ENCODE measurements at places on chromosomes 12 and 14.

- DNase-seq, result no peak
These were observed 49.5 kb upstream of the NUAK1 start for GRCh38 chr12:106188256-106188655.

DNA sequence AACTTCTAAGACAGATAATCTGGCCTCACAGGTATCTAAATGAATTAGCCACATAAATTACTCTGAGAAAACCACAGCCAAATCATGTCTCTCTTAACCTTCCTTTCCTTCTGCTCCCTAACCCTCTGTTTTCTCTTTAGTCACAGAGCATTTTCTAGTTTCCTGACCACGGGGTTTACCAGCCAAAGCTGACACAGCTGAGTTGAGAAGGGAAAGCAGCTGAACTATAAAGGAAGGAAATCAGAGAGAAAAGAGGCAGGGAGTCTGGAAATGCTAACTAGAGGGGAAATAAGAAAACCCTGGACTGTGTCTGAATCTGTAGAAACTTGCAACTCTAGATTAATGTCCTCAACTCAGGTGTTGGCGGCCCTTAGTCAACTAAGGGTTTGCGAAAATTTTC is 24.4 kb downstream of the ANKS1B start:
- no peak for DNase-seq

DNA sequence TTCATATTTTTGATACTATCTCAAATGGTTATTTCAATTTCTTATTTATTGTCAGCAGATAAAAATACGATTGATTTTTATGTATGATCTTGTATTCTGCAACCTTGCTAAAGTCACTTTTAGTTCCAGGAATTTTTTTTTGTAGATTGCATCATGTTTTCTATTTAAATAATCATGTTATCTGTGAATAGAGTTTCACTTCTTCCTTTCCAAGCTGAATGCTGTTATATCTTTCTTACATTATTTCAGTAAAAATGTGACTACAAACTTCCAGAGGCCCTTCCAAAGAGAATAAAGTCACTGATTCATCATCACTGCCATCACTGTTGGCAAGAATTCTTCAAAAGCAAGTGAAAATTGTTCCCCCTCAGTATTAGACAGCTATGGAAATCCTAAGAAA is 104.7 kb upstream of the RAP1B start:
- no peak for DNase-seq

DNA sequence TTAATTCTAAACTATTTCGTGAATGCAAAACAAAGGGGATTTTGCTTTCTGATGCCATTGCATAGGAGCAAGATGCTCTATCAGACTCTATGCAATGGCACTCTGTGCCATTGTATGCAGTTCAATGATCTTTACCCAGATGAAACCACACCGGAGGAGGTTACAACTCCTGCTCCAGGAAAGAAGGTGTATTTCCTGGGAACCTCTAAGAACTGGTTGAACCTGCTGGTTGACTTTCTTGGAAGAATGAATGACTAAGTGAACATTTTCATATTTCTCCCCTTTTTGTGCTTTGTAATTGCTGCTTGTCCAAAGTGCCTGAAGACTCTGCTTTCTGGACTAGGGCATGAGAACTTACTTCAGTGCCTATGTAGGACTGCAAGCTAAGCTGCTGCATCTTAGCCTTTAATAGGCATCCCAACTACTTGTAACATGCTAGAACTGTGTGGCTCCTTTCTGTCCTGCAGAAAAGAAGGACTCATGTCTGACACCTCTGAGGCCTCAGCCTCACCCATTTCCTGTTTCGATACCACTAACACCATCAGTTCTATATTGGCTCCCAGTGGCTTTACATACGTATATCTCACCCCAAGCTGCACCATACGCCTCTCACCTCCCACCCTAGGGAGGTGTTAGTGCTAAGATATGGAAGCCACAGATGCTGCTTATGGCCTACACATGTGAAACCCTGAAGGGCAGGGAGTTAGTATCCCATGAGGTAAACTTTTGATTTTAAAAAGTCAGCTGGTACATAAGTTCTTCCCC is 193.5 kb upstream of the CNOT2 start:
- DNase-seq, result no peak

DNA sequence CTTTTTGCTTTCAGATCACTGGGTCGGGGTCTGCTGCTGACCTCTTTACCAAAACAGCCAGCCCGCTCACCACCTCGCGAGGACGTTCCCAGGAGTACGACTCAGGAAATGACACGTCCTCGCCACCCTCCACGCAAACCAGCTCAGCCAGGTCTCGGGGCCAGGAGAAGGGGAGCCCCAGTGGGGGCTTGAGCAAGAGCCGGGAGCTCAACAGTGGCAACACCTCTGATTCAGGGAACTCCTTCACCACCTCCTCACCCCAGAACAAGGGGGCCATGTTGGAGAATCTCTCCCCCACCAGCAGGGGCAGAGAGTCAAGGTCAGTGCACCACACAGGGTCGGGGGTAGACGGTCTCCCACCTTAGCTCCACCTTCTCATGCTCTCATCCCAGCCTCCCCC is 33.4 kb upstream of the HSPB8 start:
- no peak for DNase-seq

DNA sequence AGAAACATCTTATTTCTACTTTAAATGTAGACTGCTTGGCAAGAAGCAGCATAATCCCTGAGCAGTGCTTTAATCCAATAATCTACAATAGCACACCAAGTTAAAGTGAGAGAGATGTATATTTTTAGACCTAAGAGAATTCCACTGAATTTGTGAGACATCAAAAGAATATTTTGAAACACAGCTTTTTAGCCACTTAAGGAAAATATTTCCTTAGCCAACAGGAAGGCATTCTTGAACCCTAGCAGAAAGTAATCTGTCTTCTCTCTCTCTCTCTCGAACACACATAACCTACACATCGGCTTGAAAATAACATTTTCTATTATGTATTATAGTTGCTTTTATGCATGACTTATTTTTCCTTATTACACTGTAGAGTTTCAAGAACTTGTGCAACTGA is 34.0 kb downstream of the KITLG start:
- no peak for DNase-seq

GRCh38 chr12:82876075-82876474 is 189.4 kb downstream of the TMTC2 start:
- no peak for DNase-seq

Measured in KG1 (cell line).